ENCODE measurements at places on chromosomes 3 and 15. TPM values are rescaled to one million over a fixed set of nuclear protein-coding genes. Genes with fewer than 3 reads are reported as not detected.

DNA sequence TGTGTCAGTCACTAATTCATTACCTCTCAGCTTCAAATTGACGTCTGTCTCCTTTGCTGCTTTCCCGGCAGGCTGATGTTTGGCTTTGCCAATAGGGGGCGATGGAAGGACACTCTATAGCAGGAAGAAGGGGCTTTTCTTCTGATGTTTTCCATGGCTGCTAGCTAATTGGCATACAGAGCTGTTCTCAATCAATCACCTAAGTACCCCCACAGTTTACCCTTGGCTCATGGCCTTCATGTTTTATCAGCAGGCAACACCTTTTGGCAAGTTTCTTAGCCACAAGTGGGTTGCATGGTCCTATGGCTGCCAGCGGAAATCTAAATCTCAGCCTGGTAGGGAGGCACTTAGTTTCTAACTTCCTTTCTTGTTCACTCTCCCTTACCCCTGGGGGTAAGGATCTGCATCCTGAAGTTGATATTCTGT, 45.0 kb downstream of the ESYT3 start:
- DNase-seq, result no peak

DNA sequence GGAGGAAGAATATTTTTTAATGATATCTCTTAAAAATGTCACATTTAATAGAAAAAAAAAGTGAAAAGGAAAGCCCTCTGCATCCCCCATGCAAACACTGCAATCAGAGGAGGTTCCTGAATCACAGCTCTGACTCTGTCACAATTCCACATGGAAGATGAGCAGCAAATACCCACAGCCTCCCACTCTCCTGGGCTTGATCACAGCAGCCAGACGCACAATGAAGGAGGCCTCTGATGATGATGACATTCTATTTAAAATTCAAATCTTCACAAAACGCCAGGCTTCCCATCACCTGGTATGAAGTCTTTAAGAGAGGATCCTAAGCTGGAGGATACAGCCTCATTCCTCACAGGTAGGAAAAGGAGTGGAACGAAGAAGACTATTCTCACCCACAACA, 9.1 kb upstream of the DIS3L start:
- no peak for DNase-seq

RETNLB gene
- not detected for total RNA-seq

- no peak for DNase-seq
Observed at GRCh38 chr3:168612671-168613070, 516.9 kb upstream of the GOLIM4 start.

- DNase-seq, result no peak
Observed at GRCh38 chr3:82628385-82629014, 867.1 kb upstream of the GBE1 start.

- no peak for DNase-seq
Observed at GRCh38 chr15:68328443-68328842, 50.9 kb downstream of the FEM1B start.

Data from sciatic nerve (tissue), 2 donors.